ENCODE measurements at places on chromosomes 1 and 21.

DNA sequence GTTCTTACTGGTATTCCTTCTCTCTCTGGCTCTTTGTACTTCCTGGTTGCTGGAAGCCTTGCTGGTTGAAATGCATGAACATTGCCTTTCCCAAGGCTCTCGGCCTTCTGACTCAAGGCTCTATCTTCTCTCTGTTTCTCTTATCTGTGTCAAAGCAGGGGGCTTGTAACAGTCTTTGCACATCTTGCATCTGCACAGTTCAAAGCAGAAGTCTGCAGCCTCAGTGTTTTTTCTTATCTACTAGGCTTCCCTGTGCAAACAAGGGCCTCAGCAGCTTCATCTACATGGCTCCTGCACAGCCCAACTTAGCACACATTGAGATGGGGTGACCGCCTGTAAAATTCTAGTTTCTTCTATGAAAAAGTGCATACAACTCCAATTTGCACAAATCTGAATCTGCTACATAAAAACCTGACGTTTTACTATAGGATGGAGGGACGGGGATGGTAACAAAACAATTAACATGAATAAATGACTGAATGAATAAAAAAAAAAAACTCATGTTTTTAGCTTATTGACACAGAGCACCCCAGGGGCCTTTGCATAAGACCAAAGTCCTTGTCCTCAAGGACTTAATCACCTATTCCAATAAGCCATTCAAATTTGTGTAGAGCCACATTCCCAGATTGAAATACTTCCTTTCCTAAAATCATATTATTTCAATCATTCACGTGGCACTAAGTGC, 458.3 kb downstream of the LMO4 start:
- no peak for DNase-seq

DNA sequence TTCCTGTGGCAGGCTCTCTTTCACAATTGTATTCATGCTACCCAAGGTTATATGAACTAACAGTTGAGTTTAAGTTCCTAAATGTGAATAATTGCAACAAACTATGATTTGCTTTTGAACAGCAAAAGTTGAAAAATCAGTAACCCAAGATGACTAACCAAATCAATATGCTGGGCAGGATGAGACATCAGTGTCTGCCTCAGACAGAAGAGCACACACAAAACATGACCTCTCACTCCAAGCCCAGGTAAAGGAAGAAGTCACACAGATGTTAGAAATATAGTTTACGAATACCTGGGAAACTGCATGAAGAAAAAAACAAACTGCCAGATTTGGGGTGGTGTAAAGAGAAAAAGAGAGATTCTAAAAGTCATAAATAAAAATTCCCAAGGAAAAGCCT, 3.5 kb downstream of the OR2L13 start:
- DNase-seq: no peak

- DNase-seq: no peak
Observed at GRCh38 chr21:29271927-29272333, 26.8 kb upstream of the BACH1 start.

DNA sequence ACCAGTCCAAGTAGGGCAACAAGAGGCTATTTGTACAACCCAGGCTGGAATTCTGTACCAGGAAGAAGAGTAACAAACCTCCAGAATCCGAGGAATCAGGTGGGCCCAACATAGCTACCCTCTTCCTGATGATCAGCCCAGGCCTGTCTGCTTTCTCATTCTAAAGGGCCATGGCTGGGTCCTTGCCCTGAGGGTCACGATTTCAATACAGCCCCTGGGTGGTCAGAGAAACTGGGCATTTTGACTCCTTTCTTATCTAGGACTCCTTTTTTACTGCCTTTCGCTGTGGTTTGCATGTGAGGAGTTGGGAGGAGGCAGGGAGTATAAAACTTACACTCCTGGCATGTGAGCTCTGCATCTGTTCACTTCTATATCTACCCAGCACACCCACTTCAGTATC, 164.9 kb upstream of the COA6 start:
- DNase-seq: no peak

DNA sequence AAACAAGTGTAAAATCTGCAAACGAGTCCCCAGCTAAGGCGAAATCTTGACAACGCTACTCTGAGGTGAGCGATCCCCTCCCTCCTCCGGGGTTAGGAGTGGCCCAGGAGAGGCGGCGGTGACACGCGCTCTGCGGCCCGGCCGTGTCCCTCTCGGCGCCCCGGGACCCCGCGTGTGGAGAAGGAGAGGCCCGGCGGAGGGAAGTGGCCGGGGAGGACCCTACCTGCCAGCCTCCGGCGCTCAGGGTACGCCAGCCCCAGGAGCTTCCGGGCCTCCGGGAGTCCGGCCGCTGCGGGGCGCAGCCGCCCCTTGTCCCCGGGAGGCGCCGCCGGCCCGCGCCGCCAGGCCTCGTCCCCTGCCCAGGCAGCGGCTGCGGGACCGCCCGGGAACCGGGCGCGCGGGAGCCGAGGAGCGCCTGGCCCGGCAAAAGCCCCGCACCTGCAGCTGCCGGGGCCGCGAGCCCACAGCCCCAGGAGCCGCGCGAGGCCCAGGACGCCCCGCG, 543 bp downstream of the ABCB10 start:
- no peak for DNase-seq

GRCh38 chr1:18199462-18199861, 91.9 kb downstream of the IGSF21 start:
- peak; percentile 70 for DNase-seq

GRCh38 chr1:66274634-66275033, 259.3 kb upstream of the SGIP1 start:
- no peak for DNase-seq

DNA sequence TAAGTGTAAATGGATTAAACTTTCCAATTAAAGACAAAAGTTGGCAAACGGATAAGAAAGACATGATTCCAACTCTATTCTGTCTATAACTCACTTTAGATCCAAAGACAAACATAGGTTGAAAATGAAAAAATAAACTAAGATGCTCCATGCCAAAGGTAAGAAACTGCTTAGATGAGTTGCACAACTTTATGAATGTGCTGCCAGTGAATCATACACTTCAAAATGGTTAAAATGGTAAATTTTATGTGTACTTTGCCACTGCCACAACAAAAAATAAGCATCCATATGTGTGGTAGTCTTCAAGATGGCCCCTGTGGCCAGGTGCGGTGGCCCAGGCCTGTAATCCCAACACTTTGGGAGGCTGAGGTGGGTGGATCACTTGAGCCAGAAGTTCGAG, 45.0 kb downstream of the NSL1 start:
- DNase-seq: no peak

DNA sequence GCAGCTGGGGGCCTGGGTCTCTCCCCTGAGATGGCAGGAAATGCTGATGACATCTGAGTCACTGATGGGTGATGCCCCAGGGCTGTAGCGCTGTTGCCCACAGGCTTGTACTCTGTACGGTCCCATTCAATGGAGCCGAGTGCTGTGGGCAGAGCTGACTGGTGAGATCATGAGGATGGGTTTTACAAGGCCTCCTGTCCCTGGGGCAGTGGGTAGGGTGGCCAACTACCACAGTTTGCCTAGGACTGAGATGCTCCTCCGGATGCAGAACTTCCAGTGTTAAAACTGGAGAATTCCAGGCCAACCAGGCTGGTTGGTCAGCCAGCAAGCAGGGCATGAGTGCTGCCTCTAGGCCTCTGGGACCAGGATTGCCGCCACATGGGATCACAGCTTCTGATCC, 9.2 kb downstream of the PHLDA3 start:
- DNase-seq: no peak
